ENCODE measurements at places on chromosomes 12 and 14.

DNA sequence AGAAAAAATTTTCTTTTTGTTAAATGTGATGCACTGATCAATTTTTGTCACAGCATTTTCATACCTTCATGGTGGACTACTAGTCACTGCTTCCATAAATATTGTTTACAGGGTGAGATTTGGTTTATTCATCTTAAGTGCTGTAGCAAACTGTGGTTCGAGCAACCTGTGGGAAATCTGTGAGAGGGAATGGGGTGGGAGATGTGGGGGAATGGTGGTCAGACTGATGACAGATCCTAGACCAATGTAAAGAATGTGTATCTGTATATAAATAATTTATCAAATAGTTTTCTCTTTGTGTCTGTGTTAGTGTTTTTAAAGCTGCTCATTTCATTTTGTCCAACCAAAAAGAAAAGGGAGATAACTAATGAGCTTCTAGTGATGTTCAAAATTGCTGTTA lies 26.7 kb downstream of the CSRP2 start:
- no peak for DNase-seq

DNA sequence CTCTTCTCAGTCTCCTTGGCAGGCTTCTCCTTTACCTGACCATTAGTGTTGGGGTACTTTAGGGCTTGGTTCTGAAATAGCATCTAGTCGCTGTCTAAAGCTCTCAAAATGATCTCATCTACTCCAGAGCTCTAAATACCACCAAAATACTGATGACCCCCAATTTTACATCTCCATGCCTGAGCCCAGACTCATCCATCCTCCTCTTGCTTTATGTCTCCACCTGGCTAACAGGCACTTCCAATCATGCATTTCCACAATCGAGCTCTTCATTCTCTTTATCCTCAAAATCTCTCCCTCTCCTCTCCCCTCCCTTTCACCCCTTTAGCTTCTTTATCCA lies 40.5 kb upstream of the PTGR2 start:
- DNase-seq = no peak

- no peak for DNase-seq
These were observed 7.5 kb downstream of the IRAK4 start for GRCh38 chr12:43766291-43766690.

- no peak for DNase-seq
These were observed 32.0 kb downstream of the DDX11 start for GRCh38 chr12:31105668-31106067.

GRCh38 chr12:26768611-26769603 lies 64.1 kb downstream of the ITPR2 start:
- DNase-seq = no peak

- no peak for DNase-seq
These were observed 16.9 kb downstream of the VPS37B start for GRCh38 chr12:122878780-122879612.

GRCh38 chr12:62599854-62600437 lies 133.3 kb downstream of the MON2 start:
- no peak for DNase-seq

DNA sequence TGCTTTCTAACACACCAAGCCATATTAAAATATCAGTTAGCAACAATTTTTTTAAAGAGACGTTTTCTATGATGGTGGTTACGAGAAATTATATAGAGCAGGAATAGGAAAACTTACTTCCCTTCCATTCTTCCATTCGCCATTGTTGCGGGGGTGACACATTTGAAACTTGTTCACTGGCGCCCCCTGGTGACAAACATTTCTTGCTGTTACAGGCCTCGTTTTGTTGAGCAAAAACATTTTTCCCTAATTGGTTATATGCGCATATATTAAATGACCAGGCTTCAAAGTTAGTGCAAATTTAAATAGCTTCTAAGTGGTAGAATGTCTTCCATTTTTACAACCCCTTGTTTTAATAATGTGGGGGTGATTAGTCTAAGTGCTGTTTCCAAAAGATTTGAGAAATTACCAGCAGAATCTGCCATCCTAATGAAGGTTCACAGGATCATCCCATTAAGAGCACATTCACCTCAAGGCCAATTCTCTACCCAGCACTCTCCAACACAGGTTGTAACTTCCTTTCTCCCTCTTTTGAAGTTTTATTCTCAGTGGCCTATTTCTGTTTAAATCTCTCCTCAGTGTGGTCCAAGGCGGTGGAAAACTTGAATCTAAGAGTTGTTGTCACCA lies 1124.7 kb downstream of the FLRT2 start:
- DNase-seq = no peak

DNA sequence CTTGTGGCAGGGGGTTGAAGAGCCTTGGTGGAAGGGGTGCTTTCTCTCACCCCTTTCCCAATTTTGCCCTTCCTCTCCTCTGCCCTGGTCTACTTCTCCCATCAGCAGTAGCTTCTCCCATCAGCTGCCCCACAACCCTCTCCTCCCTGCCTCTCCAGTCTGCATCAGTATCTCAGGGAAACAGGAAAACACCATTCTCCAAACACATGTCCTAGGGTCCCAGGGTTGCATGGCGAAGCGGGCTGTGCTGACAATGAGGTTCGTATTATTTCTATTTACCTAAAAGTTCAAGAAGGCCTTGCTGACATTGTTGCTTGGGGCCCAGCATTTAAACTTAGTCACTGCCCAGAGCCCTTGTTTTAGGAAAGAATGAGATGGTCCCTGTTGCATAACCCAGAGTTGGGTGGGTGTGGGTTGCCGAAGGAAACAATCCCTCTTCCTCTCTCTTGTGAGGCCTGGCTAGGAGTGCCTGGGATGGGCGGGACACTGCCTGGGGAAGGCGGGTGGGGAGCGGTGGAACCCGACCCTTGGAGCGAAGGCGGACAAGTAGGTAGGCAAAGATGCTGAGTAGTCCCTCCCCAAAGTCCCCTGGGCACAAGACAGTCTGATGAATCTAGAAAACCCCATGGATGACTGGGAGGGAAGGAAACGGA lies 1.3 kb upstream of the IGFBP6 start:
- DNase-seq = no peak

DNA sequence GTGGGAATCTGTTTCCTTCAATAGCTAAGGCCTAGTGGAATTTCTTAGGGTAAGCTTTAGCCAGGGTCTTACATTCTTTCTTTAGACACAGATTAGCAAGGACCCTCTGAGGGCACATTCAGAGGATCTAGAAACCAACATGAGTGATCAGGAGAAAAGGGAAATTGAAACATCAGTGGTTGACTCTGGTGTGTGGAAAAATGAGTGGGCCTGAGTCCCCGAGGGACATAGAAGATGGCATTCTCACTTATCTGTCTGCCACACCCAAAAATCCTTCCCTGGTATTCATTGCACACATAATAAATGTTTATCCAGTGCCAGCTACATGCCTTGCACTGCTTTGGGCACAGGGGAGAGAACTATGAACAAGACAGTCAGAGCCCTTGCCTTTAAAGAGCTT lies 82.9 kb downstream of the SSPN start:
- DNase-seq = no peak

GRCh38 chr14:74519316-74520074 lies 25.9 kb downstream of the ISCA2 start:
- DNase-seq = no peak

DNA sequence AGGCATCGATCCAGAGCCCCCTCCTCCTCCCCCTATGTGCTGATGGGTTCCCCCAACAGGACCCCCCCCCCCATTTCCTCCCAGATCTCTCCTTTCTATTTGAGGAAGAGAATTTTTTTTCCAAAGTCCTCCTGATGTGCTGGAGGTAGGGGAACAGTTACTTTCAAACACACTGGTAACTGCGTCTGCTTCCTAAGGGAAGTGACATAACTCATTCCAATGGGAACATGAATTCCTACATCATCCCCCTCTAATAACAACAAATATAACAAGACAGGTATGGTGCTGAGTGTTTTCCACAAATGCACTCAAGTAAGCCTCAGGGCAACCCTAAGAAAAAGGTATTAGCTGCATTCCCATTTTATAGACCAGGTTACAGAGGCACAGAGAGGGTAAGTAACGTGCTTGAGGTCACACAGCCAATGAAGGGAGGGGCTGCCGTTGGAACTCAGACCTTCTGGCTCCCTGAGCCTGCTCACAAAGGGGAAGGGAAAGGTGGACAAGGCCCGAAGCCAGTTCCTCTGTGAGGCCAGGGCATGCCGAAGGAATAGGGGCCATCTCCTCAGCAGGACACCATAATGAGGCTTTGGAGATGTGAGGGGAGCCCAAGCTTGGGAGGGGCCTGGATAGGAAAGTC lies 121.1 kb upstream of the NCOR2 start:
- no peak for DNase-seq

DNA sequence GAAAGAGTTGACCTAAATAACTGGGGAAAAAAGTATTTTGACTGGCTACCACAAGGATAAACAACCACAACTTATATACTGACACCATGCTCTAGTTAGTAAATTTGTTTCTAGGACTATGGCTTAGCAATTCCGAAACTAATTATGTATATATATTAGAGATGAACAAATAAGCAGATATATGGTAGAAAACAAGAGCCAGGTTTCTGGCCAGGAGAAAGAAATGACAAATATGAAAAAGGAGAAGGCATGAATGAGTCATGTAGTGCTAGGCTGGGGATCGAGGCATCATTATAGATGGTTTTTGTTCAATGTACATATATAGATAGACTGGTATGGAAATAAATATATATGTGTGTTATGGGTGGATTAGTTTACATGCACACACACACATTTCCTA lies 5.5 kb upstream of the LRRC74A start:
- DNase-seq = no peak

- no peak for DNase-seq
These were observed 15.7 kb downstream of the SPX start for GRCh38 chr12:21541773-21542172.

DNA sequence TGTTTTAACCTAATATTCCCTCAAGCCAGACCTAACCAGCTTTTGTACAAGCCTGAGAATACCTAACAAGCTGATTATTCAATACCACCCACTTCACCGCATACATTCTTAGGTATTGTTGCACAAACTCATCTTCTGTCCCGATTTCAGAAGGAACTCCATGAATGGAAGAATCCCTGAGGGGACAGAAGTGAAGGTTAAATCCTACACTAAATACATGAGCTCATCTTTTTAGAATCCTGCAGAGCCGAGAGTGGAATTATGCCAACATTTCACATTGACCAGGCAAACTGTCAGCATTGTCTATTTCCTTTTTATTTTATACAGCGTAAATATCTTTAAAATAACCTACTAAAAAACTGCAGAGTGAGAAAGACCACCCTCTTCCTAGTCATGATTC lies 140.7 kb upstream of the PRICKLE1 start:
- no peak for DNase-seq

DNA sequence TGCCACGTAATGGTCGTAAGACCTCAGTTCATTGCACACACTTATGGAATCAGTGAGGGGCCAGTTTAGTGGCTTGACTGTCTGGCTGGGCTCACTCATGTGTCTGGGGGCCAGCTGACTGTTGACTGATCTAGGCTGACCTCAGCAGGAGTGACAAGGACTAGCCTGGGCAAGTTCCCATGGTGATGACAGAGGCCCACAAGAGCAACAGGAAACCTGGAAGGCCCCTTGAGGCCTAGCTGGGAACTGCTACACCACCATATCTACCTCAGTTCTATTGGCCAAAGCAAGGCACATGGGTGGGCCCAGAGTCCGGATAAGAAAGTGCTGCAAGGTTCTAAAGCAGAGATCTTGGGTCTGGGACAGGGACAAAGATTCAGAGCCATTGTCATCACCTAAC lies 21.3 kb upstream of the RFLNA start:
- no peak for DNase-seq

DNA sequence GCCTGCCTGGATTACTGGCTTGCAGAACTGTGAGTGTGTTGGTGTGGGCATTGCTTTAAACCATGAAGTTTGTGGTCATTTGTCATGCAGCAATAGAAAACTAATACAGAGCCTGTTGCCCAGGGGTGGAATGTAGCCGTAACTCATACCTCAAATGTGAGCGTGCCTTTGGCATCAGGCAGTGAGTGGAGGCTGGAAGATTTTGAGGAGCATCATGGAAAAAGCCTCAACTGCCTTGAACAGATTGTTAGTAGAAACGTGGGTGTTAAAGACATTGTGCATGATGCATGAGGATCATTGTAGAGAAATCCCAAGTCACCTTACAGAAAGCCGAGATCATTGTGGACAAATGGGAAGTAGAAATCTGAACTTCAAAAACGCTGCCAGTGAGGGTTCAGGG lies 580.5 kb downstream of the AACS start:
- no peak for DNase-seq

- DNase-seq = no peak
These were observed 100.4 kb upstream of the FGD4 start for GRCh38 chr12:32298917-32299316.

- peak; percentile 65 for DNase-seq
These were observed 8.1 kb downstream of the LPAR5 start for GRCh38 chr12:6627616-6628015.

DNA sequence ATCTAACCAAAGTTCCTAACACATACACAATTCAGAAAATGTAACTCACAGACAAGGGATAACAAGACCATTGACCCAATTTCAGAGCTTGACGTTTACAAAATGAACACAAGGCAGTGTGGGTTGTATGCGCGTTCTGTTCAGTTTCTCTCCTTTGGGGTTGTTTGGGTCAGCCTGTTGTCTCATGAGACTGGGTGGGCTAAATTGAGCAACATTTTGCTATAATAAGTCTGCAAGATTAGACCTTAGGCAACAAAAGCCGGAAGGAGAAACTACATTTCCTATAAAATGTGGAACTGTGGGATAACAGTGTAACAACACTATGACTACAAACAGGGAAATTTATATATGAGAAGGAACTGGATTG lies 18.8 kb upstream of the LTA4H start:
- no peak for DNase-seq

DNA sequence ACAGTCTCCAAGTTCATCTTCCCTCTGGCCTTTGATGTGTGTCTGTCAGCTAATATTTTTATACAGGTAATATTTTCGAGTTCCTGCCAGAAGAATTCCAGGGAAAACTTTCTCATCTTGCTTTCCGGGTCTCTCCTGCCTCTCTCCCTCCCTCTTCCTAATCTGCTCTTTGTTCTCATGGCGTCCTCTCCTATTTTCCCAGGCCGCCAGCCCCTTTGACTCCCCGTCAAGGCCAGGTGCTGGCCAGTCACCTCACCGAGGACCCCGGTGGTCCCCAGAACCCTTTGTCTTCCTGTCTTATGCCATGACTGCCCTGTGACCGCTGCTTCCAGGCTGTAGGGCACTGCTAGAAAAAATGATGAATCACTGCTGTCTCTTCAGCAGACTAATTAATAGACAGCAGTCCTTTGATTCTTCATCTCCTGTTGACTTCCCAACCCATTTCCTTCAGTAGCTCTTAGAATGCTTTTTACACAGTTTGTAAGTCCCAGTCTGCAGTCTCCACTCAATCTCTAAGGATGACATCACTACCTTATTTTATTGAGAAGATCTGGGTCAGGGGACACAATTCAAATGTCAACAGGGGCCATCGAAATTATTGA lies 40.7 kb downstream of the PPFIBP1 start:
- no peak for DNase-seq
